ENCODE measurements at places on chromosomes 5 and 9. TPM values are rescaled to one million over a fixed set of nuclear protein-coding genes. Genes with fewer than 3 reads are reported as not detected.
A peak's percentile ranks its signal among the peaks of the same experiment; 100 is the strongest.

Gene PSMD5
- 37.5 TPM for total RNA-seq

Gene CAVIN4
- not detected for total RNA-seq

DNA sequence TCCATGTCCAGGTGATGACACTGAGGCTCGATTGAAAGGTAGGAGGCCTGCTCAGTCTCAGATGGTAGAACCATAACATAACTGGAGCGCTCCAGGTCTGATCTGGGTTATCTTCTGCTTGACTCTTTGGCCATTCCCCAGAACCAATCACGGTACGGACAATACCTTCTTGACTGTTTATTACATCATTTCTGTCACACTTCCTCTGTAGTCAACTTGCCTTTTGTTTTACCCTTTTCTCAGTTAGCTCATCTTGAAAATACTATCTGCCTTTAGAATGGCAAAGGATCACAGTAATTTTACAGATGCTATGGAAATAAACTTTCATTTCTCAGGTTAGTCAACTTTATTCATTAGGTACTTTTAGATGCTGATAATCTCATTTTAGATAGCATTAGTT, 22.4 kb downstream of the GLRA1 start:
- DNase-seq = no peak
- H3K27ac ChIP-seq = no peak overlapping the region
- H3K27me3 ChIP-seq = no peaks in the 10 kb centered on the region

DNA sequence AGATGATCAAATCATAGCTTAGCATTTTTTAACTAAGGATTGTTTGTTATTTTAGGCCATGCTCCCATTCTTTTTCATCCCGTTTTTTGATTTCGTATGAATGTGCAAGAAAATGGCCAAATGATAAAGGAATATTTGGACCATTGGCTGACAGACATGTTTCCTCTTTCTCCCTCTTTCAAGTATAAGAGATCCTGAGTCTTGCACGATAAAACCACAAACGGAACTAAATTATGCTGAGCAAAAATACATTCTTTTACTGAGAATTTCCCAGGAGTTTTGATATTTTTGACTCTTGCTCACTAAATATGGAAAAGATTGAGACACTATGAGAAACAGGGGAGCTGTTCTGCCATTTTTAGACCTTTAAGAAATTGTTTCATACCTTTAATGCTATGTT, 90.4 kb upstream of the KLF9 start:
- no peak for DNase-seq
- H3K36me3 ChIP-seq = no peaks in the 10 kb centered on the region
- H3K4me3 ChIP-seq = no peak overlapping the region
- no peaks in the 10 kb centered on the region for H3K27me3 ChIP-seq

GRCh38 chr9:133264235-133264764, 10.7 kb downstream of the ABO start:
- H3K27me3 ChIP-seq = no peaks in the 10 kb centered on the region
- no peak for DNase-seq
- H3K36me3 ChIP-seq = no peaks in the 10 kb centered on the region
- H3K27ac ChIP-seq = no peak overlapping the region

DNA sequence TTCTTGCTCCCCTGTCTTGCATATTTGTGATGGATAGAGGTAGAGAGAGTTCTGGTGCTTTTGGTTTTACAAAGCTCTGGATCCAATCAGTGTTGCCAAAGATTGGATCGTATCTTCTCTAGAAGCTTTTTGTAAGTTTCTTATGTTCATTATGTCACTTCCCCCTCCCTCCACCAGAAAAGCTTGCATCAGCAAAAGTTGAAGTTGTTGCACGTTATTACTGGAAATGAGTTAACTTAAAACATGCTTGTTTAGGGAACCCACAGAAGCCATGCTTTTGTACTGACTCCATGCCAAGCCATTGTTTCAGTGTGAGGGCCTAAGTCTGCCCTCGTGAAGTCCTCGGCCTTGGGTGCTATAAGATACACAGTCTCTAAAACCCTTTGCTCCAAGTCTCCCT, 186.5 kb downstream of the ERCC6L2 start:
- H3K4me1 ChIP-seq = peaks cover 8% of the 10 kb centered on the region
- no peak for DNase-seq
- no peaks in the 10 kb centered on the region for H3K27me3 ChIP-seq

DNA sequence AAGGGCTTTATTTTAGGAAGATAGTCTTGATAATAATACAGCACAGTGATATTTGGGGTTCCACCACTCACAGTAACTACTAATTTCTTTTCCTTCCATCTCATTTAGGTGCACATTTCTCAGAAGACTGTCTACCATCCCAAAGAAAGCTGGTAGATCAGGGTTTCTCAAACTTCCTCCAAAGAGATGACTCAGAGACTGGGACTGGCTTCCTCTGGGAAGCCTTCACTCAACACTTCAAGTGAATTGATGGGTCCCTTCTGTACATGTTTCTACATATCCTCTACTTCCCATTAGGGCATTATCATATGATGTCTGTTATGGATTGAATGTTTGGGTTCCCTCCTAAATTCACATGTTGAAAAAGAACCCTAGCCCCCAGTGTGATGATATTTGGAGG, 138.5 kb downstream of the SPOCK1 start:
- no peaks in the 10 kb centered on the region for H3K36me3 ChIP-seq
- H3K4me3 ChIP-seq = no peak overlapping the region
- H3K27me3 ChIP-seq = no peaks in the 10 kb centered on the region
- no peak overlapping the region for H3K27ac ChIP-seq
- H3K4me1 ChIP-seq = no peaks in the 10 kb centered on the region
- DNase-seq = no peak

GRCh38 chr5:141848744-141849414, 29.3 kb downstream of the PCDH1 start:
- H3K27ac ChIP-seq = peak overlapping the region; percentile 97
- peak overlapping the region; percentile 81 for H3K4me3 ChIP-seq
- H3K36me3 ChIP-seq = no peaks in the 10 kb centered on the region
- H3K27me3 ChIP-seq = no peaks in the 10 kb centered on the region
- DNase-seq = peak; percentile 28

DNA sequence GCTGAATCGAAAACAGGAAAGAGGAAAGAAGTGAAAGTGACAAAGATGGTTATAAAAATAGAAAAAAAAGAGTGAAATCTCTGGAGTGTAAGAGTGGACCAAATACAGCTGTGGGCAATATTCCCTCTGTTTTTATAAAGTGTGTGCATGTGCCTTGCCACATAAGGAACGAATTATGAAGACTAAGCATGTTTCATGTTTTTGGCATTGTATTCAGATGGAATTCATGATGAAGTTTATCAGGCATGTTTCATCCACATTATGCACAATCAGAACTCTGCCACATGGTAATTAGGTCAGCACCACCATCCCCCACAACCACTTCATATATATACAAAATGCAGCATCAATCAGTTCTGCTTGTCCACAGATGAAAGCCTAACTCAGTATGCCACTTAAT, 348.0 kb downstream of the ZNF608 start:
- no peak overlapping the region for H3K27ac ChIP-seq
- DNase-seq = no peak
- H3K36me3 ChIP-seq = no peaks in the 10 kb centered on the region
- H3K4me3 ChIP-seq = no peak overlapping the region

GRCh38 chr5:145934276-145934675, 2.1 kb upstream of the SH3RF2 start:
- H3K4me1 ChIP-seq = no peaks in the 10 kb centered on the region
- H3K27ac ChIP-seq = no peak overlapping the region
- H3K36me3 ChIP-seq = no peaks in the 10 kb centered on the region

DNA sequence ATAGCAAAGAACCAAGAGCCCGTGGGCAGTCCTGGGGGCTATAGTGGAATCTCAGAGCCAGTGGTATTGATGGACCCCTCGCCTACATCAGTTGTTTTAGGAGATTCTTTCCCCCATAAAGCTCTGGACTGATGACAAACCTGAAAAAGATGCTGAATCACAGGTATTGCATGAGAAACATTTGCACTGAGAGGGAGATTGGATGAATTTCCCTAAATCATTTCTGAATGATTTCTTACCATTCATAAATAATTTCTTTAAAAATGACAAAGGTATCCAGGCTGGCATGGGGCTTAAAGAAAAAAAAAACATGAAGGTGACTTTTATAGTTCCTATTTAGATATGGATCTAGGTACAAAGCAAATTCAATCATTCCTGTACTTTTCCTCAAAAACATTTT, 54.0 kb upstream of the SLIT3 start:
- no peak for DNase-seq
- H3K36me3 ChIP-seq = no peaks in the 10 kb centered on the region
- H3K4me3 ChIP-seq = no peak overlapping the region
- no peaks in the 10 kb centered on the region for H3K4me1 ChIP-seq
- no peak overlapping the region for H3K27ac ChIP-seq

DNA sequence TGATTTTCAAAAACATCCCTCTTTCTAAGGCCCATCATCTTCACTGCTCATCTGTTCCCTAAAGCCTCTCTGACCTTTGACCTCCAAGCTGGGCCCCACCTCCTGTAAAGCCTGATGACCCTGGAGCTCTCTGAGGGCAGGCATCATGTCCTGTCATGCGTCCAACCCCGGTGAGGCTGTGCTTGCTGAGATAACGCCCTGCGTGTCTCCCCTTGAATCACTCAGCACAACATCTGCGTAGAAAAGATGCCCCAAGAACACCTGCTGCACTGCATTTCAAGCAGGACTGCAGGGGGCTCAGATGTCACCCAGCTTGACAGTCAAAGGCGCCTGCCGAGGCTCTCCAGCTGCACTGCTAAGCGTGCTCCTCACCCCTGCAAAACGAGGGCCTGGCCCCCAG, 78.0 kb downstream of the OTULIN start:
- H3K27ac ChIP-seq = no peak overlapping the region
- no peaks in the 10 kb centered on the region for H3K4me1 ChIP-seq

DNA sequence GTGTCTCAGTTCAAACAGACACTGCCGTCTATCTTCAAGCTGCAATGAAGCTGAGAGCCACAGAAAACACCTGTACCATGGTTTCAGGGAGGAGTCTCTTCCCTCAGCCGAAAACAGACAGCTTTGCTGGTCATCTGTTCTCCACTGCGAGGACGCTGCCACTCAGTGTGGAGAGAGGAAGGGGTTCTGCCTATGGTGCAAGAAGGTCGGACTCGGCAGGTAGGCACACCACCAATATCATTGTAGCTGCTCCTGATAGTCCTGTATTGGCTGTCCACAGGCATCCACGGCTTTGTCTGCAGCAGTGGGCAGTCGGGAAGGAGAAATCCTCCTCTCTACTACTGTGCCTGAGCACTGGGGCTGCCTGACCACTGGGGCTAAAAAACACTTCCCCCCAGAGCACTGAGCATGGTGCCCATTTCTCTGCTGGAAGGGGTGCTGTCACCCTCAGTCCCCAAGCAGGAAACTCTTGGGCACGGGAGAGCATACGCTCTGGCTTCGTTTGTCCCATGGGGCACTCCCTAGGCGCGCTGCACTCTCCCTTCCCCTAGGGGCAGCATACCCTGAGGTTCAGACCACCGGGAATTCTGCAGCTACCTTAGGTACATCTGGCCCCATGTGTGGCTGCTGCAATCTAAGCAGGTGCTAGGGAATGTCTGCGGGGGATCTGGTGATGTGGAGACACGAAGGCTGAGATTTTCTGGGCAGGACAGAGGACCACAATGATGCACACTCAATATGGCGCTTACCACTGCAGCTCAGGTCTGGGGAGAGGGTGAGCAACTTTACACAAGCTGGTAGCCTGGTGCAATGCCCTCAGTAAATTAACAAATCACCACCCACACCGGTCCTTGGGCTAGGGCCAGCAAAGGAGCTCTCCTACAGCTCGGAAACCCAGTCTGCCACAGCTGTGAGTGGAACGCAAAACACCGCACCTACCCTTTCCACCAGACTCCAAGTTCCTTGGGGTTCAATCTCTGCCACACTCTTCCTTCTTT, 880.9 kb upstream of the SEMA6A start:
- no peaks in the 10 kb centered on the region for H3K36me3 ChIP-seq
- no peak for DNase-seq
- no peaks in the 10 kb centered on the region for H3K4me1 ChIP-seq
- H3K27ac ChIP-seq = no peak overlapping the region
- H3K27me3 ChIP-seq = no peaks in the 10 kb centered on the region

DNA sequence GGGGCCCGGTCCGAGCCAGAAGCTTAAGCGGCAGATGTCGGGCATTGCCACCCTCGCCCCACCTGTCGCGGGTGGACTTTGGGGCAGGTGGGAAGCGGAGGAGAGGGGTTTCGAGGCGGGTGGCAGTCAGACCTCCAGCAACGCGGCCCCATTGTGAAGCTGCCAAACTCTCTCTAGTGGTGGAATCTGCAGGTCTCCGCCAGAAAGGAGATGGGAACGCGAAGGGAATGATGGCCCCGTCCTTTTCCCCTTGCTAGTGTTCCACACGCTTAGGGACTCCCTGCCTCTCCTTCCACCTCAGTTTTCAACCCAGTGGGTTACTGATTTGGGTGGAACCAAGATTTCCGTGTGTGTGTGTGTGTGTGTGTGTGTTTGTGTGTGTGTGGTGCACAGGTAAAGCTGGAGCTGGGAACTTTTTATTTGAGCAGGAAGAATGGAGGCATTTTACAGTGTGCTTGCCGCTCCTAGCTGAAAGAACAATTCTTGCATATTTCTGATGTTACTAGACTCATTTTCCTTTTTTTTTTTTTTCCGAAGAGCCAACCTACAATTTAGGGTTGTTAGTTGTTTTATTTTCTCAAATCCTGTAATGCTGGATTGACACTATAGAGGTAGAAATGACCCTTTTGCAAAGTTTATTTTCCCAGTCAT, 1.3 kb downstream of the MACIR start:
- no peaks in the 10 kb centered on the region for H3K27me3 ChIP-seq
- no peak for DNase-seq
- peak overlapping the region; percentile 62 for H3K27ac ChIP-seq
- peaks cover 4% of the 10 kb centered on the region for H3K4me1 ChIP-seq
- no peaks in the 10 kb centered on the region for H3K36me3 ChIP-seq

DNA sequence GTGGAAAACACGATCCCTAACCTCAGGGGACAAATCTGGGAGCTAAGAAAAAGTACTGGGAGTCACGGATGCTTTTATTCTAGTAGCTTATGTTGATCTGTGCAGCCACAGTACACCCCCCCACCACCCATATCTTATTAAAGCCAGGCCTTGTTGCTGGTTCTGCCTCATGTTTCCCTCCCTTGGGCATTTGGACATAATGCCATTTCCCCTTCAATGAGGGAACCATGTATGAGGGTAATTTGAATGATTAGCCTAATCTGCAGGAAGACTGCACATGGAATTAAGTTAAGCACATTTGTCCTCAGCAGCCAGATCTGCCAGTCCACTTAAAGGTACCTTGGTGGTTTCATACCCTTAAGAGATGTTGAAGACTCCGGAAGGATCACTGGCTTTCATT, 102.0 kb downstream of the ARHGAP26 start:
- H3K4me3 ChIP-seq = no peak overlapping the region
- peak overlapping the region; percentile 41 for H3K27ac ChIP-seq
- no peaks in the 10 kb centered on the region for H3K27me3 ChIP-seq
- peaks cover 47% of the 10 kb centered on the region for H3K4me1 ChIP-seq
- no peaks in the 10 kb centered on the region for H3K36me3 ChIP-seq
